Activated naive CD8-positive, alpha-beta T cell treated with anti-CD3 and anti-CD28 coated beads, Interleukin-2, amount 10 ng/mL, durations not matched to agents 7 days and 5 days (primary cell): ENCODE measurements at places on chromosomes 2 and 18.

DNA sequence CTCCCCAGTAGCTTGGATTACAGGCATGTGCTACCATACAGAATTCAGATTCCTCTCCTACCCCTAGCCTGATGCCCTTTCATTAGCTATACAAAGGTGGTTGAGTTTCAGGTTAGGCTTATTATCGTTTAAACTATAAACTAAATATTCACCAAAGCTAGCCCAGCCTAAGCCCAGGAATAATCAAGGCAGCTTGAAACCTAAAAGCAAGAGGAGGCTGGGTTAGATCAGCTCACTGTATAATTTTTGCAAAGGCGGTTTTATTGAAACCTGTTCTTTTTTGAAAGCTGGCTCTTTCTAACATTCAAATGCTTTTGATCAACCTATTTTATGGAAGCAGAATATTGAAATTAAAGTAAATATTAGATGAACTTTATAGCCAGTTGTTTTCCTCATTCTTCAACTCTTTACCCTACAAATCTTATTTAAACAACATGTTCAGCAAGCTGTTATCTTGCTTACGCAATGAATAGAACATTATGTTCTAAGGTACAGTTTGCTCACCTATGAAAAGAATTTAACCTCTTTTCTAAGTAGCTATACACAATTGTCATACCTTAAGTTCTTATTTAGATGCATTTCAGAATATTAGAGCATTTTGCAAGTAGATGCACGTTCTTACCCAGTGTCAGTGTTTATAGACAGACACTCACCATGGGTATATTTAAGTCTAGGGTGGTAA, 241.6 kb downstream of the NEDD4L start:
- no peak for DNase-seq

GRCh38 chr2:231699006-231699405, 9.3 kb upstream of the PTMA start:
- DNase-seq = no peak

DNA sequence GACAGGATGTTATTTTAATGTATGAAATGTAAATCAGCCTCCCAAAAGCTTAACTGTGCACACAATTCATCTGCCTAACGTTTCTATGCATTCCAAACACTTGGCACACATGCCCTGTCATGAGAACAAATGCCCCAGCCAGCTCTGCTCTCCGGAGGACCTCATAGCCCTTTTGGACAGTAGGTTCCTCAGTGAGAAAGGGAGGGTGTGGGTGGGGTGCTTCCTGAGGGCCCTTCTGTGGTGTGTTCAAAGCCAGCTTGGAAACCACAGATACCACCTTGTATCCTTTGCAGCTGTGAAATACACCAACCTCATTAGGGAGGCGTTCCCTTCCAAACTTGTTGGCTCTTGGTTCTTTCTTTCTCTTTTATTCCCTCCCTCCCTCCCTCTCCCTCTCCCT, 102.2 kb upstream of the ASB18 start:
- DNase-seq = no peak

DNA sequence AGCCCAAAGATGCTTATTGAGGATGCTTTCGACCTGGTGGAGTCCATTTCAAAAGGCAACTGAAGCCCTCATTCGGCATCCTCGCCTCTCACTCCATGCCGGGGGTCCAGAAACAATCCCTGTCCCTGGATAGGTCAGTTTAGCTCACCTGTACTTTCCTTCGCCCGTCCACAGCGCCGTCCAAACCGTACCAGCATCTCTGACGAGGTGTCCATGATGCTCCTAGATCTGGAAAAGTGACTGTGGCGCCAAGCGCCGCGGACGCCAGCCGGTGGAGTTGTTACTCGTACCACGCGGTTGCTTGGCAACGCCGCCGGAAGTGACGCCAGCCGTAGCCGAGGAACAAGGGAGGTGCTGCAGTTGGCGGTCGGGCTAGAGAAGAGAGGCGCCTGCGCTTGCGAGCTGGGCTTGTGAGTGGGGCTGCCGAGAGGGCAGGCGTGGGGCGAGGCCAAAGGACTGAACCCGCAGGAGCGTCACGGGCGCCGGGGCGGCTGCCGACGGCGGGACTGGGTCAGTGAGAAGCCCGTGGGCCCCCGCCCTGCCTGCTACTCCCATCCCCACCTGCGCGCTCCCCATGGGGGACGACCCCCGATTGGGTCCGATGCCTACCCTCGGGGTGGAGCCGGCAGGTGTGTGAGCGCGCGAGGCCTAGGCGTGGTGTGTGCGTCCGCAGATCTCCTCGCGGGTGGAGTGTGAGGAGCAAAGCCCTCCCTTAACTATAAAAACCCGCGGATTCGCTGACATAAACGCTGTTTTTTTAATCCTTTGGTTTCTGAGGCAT, at the start of the genes CFAP210 and PHOSPHO2:
Gene CFAP210 (minus strand): TSS at position 293 of the 781 bp plus-strand sequence. CDS start 78 bp downstream, at position 215.
Gene PHOSPHO2 (plus strand): TSS at position 357 of the 781 bp plus-strand sequence. CDS start 6,503 bp downstream, outside the sequence.
- peak; percentile 97 for DNase-seq

GRCh38 chr2:37125416-37125815, 31.4 kb downstream of the EIF2AK2 start:
- DNase-seq = no peak

DNA sequence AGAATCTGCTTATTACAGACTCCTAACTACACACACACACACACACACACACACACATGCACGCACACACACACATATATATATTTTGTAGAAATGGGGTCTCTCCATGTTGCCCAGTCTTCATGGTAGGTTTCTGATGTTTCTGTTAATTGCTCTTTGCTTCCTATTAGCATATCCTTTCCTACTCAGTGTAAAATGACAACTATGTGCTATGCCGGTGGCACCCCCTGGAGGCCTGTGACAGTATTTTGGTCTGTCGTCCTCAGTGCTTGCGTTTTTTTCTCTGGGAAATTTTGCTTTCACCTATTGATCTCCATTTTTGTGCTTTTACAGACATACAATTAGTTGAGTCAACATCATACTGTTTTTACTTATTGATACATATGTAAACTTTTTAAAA, 322.1 kb downstream of the LRRTM1 start:
- no peak for DNase-seq

- DNase-seq = no peak
Measured at GRCh38 chr2:71923143-71923525, 224.5 kb downstream of the CYP26B1 start.

DNA sequence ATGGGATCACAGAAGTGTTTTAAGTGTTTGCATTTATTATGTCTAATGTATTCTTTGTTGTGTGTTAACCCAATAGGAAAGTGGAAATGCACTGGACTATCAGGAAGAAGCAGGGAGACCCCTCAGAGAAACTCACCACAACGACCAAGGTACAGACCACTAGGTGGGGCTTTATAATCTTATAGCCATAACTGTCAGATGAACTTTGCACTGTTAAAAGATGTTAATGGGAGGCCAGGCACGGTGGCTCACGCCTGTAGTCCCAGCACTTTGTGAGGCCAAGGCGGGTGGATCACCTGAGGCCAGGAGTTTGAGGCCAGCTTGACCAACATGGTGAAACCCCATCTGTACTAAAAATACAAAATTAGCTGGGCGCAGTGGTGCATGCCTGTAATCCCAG, 73.2 kb downstream of the SUMO1 start:
- DNase-seq = no peak

- peak; percentile 49 for DNase-seq
Measured at GRCh38 chr2:113273027-113273551, 5.6 kb downstream of the PAX8 start.

GRCh38 chr2:208012449-208012848, 12.9 kb downstream of the PLEKHM3 start:
- no peak for DNase-seq

- no peak for DNase-seq
Measured at GRCh38 chr2:240639566-240639965, 14.3 kb downstream of the GPR35 start.

DNA sequence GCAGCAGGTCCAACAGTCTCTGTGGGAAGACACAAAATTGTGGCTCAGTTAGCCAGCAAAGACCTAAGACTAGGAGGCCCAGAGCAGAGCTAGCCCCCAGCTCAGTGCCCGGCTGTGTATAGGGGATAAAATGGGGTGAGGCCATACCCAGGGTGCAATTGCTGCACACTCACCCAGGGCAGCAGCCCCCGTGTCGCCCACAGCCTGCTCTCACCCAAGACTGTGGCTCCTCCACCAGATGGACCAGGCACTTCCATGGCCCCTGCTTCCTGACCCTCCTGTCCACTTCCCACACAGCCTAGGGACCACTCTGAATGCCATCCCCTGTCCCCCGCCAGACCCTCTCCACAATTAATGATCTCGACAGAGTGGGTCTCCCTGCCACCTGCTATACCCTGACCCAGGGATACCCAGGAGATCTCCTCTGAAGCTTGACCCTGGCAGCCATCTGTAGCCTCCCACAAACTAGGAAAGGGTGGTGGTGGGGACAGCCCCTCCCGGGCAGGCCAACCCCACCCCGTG, 85.7 kb downstream of the HS1BP3 start:
- no peak for DNase-seq

GRCh38 chr2:158323381-158323780, 133.2 kb downstream of the CCDC148 start:
- DNase-seq = no peak

- no peak for DNase-seq
Measured at GRCh38 chr2:72921088-72921851, 4.0 kb downstream of the EMX1 start.

- DNase-seq = no peak
Measured at GRCh38 chr2:231348173-231348572, 47.3 kb upstream of the B3GNT7 start.

- DNase-seq = no peak
Measured at GRCh38 chr18:61350578-61350977, 17.3 kb downstream of the CDH20 start.

DNA sequence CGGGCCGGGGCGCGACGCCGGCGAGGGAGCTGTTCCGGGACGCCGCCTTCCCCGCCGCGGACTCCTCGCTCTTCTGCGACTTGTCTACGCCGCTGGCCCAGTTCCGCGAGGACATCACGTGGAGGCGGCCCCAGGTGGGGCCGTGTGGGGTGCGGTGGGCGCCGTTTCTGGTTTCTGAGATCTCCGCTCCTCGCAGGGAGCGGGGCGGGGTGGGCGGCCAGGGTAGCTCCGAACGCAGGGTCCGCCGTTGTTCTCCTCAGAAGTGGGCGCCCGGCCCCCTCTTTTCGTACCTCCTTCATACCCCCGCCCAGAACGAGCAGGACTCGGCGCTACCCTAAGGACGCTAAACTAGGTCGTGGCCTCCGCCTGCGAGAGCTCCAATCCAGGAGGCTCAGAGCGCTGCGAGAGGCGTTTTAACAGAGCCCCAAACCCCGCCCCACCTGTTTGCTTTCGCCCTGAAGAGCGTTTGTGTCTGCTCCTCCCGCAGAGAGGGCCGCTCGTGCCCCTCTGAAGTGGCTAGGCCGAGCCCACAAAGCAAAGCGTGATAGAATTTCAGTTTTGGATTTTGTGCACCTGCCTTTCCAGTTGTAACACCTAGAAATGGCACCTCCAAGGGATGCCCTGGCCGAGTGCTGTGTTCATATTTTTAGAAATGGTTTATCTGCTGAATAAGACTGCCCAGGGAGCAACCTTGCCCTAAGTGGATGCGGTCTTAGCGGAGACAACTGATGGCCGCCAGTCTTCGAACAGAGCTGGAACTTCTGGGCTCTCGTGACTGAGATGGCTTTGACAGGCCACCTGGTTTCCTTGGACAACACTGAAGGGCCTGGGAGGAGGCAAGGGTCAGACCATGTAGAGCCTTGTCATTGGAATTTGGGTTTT, 626 bp downstream of the CAPN10 start:
- DNase-seq = peak; percentile 66
